Stimulated activated CD8-positive, alpha-beta memory T cell treated with anti-CD3 and anti-CD28 coated beads, Interleukin-4, amount 100 ng/mL, for 1 hour (primary cell): ENCODE measurements at places on chromosomes 6 and 20.

- no peak for DNase-seq
These were observed 28.7 kb downstream of the GNAS start for GRCh38 chr20:58880994-58881752.

DNA sequence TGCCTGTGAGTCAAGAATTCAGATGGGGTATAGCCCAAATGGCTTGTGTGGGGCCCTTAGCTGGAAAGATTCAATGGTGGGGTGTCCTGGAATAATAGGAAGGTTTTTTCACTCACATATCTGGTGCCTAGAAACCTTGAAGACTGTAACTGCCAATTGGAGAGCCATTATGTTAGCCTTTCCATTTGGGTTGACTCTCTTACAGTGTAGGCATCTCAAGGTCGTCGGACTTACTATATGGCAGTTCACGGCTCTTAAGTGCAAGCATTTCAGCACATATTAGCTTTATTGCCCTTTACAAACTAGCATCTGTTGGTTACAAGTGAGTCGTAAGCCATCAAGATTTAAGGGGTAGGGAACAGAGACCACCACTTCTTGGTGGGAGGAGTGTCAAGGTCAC is 74.1 kb downstream of the CD2AP start:
- no peak for DNase-seq

DNA sequence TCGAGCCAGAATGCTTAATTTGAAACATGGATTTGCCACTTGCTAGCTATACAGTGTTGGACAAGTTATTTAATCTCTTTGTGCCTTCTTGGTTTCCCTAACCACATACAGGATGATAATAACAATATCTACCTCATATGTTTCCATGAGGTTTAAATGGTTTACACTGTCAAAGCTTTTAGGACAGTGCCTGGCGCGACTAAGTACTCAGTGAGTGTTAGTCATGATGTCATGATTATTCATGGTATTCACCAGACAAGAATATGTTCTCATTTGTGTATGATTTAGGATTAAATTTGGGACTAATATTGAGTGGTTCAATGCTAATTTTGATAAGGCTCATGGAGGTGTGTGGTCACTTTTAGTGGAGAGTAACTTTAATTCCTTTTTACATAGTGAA is 167.4 kb downstream of the EYA4 start:
- DNase-seq: no peak

DNA sequence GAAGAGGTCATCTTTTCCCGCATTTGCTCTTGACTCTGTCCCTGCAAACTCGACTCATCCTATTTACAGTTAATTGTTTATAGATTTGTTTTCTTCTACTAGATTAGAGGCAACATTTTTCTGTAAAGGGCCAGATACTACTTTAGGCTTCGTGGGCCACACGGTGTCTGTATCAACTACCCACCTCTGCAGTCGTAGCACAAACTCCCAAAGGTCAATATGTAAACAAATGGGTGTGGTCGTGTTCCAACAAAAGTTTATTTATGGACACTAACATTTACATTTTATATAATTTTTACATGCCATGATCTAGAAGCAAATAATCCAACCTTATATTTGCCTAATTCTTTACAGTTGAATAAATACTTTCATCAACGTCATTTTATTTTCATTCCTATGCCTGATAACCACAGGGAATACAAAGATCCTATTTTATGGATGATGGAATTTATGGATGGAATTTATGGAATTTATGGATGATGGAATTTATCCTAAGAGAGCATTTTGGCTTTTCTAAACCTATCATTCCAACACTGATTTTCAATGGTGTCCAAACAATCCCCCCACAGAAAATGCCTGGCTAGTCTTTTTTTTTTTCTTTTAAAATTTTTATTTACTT is 232.8 kb downstream of the MYLK4 start:
- DNase-seq: no peak

DNA sequence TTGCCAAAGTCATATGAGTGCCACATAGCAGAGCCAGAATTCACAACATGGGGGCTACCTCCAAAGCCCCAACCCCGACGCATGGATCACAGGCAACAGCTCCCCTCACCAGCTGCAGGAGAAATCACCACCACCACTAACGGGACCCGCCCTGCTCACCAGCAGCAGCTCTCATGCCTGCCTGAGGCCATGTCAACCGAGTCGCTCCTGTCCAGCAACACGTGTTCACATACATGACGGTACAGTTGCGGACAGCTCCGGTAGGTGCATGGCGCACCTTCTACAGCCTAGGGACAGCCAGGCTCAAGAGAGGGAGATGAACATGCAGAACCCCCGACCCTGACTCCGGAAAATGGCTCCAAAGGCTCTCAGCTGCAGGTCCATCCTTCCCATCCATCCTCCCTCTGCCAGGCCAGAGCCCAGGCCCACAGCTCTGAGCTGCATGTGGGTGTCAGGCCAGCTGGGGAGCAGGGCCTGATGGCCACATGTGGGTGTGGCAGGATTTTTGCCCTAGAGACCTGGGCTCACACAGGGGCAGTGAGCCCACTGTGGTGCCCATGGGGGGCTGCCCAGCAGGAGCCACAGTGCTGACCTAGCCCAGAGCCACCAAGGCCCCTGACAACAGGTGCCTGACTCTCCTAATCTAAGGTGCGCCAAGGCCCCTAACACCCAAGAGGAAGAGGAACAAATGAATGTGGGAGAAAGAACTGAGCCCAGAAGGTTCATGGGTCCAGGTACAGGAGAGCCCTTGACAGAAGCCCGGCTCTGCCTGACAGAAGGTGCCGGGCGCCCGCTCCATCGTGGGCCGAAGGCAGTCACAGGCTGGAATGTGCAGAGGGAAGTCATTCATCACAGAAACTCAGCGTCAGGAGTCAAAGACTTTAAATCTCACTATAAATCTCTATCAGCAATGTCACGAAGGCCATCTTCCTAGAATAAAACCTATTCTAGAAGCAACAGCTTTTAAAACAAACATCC is 10.5 kb downstream of the RPS6KA2 start:
- no peak for DNase-seq

- DNase-seq: no peak
These were observed 86.4 kb upstream of the FRMD1 start for GRCh38 chr6:168165373-168165772.

DNA sequence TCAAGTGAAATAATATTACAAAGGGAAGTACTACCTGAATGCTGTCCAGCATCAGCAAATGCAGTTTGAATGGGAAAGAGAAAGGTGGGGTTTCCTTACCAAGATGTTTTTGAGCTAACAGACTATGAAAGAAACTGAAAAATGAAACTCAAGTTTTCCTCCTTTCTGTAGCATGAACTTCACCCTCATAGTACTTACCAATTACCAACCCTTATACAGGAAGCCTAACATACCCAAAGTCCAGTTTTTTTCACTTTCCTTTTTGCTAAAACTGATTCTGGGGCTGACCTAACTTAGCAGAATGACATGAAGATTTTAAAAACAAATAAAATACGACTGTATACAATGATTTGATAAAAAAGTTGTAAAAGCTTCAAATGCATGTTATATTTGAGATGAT is 5.2 kb downstream of the ZNFX1 start:
- DNase-seq: no peak

DNA sequence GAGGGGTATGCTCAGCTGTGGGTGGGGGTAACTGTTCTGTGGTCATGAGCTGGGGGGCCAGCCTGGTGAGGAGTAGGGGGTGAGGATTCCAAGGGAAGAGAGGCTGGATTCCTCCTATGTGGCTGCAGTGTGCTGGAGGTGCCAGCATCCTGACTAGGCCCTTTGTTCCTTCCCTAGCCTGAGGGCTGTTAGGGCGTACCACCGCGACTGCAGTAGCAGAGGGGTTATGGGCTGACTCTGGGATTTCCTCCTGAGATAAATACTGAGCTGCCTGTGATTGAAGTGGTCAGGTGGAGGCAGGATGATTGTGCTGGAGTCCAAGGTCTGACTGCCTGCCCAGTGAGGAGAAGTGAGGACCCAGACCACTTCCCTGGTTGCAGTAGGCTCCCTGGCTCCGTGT is 205.3 kb downstream of the ADGRG6 start:
- DNase-seq: no peak

- DNase-seq: no peak
These were observed 191.3 kb downstream of the MTFR2 start for GRCh38 chr6:136058852-136059251.

DNA sequence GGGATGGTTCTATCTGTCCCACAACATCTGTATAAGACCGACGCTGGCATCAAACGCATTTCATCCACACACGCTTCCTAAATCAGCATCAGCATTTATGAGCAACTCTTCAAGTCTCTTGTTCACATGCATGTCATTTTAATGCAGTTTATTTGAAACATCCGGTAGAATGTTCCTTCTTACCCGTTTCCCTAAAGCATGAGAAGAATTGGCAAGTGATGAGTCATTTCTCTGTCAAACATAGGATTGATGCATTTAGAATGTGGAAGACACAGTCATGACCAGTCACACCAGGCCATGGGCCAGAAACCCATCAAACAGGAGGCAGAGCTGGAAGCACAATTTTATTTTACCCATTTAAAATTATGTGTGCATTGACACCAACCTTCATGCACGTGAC is 122.8 kb downstream of the UST start:
- DNase-seq: no peak

GRCh38 chr20:60087563-60088105 is 129.4 kb downstream of the CDH26 start:
- DNase-seq: no peak

DNA sequence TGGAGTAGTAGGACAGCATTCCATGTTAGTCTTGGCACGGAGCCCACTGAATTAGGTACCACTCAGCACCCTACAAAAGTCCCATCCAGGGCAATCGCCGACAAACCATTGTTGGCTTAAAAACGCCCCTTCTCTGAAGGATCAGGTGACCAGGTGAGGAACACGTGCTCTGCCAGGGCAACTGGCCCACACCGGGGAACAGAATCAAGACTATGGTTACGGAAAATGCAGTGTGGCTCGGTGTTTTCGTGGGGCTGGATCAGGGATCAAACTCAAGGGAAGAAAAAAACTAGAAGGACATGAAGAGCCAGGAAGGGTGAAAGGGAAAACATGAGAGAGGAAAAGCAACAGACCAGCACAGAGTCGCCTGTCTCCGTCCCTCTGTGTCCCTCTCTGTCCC is 177.8 kb upstream of the ARID1B start:
- DNase-seq: no peak

- DNase-seq: no peak
These were observed 35.9 kb downstream of the BEND3 start for GRCh38 chr6:107079429-107079828.

DNA sequence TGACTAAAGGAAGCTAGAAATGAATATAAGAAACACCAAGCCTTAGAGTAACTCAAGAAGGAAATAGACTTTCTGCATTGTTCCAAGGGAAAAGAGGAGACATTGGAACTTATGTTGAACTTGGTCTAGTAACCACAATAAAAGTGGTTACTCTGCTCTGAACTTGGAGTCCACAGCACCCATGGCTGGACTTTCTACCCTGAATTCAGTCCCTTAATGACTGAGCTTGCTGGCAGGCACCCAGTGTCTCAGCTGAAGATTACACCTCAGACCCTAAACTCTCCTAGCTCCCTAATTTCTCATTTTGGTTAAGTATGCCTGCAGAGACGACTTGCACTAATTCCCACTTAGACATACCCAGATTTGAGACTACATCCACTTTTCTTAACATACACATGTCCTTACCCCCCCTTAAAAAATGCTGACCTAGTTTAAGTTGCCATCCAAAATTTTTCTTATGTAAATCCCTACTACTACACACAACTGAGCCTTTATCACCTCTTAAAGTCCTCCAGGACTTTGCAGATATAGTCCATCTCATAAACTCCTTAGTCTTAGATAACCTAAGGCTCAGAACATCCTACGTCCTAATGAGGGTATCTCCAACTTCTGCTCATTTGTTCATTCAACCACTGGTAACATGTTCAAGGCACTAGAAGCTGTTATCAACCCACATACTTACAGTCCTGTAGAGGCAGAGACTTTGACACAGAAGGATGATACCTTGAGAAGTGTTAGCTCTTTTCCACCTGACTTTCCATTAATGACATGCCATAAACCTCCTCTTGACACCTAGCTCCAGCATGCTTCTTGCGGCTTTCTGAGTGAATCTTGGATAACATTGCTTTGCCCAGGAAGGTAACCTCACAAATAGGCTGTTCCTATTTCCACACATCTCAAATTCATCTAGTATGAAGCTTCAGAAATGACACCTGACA is 129.8 kb downstream of the ALDH8A1 start:
- DNase-seq: no peak

DNA sequence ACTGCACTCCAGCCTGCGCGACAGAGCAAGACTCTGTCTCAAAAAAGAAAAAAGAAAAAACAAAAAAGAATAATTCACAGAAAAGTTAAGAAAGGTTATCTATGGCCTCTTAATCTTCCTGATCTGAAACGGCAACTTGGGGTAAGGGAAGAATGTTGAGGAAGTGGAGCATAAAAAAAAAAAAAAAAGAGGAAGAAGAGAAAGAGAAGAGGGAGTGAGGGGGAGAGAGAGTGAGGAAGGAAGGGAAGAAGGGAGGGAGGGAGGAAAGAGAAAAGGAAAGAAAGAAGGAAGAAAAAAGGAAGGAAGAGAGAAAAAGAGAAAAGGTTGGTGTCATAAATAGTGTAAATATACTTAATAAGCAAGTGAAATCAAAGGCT is 68.9 kb upstream of the NCOA3 start:
- DNase-seq: no peak

GRCh38 chr6:49269190-49269589 is 193.9 kb downstream of the MMUT start:
- DNase-seq: no peak

DNA sequence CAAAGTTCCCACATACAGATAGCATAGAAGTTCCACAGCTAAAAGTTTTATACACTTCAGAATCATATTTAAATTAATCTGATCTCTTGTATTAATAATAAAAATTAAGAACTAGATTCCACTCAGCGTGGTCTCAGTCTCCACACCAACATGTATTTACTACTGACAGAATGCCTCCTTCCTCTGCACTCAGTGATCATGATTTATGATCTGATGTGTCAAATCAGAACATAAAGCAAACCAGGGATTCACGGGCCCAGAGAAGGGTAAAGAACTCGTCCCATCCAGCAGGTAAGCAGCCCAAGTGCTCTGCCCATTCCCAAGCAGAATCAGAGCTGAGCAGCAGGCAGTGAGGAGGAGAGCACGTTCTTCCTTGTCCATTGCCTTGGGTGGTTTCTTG is 14.2 kb upstream of the ATRN start:
- DNase-seq: no peak

DNA sequence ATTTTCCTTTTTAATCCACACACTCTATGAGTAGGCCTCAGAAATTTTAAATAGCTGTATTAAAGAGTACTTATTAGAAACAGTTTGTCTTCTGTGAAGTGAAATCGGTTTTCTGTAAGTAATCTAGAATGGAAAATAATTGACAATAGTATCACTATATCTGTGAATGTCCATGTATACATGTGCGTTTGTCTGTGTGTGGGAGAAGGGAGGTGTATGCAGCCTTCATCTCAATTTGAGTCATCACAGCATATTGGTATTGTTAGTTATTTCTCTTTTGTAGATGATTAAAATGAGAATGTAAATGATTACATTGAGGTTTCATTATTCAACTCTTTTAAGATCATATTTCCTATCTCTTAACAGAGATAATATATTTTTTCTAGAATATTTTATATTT is 206.0 kb downstream of the EYS start:
- DNase-seq: no peak
